ENCODE measurements at places on chromosomes 7 and 10.

DNA sequence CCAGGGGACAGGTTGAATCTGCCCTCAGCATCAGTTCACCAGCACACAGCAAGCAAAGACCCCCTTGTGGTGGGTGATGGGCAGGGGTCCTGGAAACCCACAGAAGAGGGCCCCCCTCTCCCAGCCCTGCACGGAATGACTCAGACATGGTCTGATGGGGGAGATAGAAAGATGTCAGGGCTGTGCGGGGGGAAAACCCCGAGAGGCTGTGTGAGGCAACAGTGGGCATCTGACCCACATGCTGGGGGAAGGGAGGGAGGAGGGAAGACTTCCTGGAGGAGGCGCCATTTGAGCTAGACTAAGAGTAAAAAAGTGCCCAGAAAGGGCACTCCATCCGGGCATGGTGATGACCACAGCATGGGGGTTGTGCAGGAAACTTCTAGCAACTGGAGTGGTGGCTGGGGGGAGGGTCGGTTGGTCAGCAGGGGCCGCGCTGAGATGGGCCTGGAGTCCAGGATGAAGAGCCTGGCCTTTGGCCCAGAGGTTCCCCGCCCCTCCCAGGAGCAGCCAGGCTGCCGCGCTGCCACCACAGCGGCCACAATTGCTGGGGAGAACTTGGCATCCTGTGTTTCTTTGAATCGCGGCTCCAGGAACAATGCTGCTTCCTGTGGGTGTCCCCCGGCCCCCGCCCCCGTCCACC, 2.5 kb downstream of the LFNG start:
- DNase-seq = peak; percentile 39

GRCh38 chr7:6606866-6607583, 8.4 kb upstream of the ZNF853 start:
- DNase-seq = no peak

- no peak for DNase-seq
Measured at GRCh38 chr7:153930696-153931095, 121.5 kb upstream of the DPP6 start.

DNA sequence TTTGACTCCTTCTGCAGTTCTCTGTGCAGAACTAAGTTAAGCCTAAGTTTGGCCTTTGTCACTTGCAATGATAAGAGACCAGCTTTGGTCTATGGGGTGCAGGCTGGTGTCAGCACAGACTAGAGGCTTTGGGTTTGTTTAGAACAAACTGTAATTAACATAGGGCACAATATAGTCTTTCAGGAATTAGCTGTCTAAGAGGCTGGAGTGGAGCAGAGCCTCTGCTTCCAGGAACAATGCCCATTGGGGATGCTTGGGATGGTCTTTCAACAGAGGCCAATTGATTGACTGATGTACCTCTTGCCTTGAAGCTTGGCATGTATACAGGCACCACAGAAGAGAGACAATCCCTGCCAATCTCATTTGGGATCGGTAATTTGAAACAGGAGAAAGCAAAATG, 4.7 kb downstream of the SUFU start:
- DNase-seq = no peak

GRCh38 chr7:113810080-113810744, 108.6 kb downstream of the PPP1R3A start:
- DNase-seq = no peak

- DNase-seq = no peak
Measured at GRCh38 chr7:134691546-134692343, 45.1 kb downstream of the BPGM start.

GRCh38 chr7:128170461-128170860, 70.6 kb upstream of the LEP start:
- no peak for DNase-seq

GRCh38 chr7:66687186-66687585, 53.3 kb upstream of the RABGEF1 start:
- DNase-seq = no peak

DNA sequence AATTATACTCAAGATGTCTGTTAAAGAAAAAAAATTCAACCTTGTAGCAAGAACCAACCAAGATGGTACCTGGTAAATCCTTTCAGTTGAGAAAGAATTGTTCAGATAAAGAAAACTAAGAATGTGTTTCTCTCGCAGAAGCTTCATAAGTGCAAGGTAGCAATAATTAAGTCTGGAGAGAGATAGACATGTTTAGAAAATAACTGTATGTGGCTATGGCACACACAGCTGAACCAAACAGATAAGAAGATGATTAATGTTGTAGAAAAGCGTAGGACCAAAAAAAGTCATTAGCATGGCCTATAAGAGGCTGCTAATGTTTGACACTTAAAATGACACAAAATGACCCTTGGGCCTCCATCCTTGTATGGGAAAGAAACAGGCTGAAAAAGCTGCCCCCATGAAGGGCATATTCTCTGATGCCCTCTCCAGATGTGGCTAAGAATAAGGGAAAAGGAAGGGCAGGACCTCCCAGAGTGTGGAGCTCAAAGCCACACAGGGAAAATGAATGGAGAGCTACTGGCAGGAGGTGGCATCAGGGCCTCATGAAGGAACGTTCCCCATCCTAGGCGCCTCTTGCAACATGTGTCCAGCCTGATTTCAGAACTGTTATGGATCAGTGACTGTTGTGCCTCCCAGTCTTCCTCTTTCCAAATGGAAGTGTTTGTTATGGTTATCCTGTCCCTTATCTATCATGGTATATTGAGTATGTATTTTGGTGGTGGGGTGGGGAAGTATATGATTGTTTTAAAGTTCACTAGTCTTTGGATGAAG, 30.7 kb downstream of the TLL2 start:
- no peak for DNase-seq

DNA sequence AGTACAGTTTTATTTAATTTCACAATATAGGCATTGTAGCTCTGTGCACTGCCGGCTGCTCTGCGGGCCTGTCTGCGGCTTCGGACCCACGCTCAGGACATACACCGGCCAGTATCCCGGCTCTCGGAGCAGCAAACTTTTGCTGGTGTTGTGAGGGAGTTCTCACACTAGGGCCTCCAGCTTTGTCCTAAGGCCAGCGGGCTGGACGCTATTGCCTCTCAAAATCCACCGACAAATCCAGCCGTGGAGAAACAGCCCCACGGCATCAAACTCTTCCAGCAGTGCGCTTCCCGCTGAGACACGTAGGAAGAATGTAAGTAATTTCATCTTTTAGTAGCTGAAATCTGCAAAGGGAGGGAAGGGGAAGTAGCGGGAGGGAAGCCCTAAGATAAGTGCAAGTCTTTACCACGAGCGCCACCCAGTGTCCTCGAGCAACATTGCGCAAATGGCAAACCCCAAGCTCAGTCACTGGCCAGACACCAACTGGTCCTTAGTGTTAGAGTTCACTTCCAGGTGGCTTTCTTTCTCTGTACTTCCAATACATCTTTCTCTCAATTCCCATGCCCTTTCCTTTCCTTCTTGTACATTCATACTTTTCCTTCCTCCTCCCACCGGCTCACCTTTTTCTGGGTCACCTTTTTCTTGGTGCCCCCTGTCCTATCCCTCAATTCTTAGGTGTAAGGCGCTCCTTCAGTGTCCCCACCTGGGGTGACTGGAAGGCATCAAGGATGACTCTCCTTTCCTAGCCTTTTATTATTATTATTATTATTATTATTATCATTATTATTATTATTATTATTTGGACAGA, 3.0 kb upstream of the DLX5 start:
- DNase-seq = peak; percentile 59

DNA sequence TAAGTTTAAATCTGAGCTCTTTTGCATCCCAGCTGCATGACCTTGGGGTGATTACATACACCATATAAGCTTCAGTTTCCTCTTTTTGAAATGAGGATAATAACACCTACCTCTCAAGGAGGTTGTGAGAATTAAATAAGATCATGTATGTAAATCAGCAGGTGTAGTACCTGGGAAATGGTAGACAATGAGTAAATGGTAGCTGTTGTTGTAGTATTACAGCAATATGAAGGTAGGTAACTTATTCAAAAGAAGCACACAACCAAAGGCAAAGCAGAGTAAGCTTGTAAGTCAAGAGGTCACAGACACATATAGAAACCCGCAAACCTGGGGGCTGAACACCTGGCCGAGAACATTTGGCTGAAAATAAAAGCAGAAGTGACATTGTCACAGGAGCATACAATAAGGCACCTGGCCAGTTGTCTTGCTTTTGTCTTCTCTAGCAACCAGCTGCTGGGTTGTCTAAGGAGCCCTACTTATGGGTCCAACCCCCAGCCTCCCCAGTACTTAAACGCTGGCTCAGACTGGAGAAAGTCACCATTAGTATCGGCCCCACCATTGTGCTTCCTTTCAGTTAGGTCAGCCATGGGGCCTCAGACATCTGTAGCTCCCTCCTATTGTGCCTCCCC, 203.6 kb upstream of the MKLN1 start:
- no peak for DNase-seq

DNA sequence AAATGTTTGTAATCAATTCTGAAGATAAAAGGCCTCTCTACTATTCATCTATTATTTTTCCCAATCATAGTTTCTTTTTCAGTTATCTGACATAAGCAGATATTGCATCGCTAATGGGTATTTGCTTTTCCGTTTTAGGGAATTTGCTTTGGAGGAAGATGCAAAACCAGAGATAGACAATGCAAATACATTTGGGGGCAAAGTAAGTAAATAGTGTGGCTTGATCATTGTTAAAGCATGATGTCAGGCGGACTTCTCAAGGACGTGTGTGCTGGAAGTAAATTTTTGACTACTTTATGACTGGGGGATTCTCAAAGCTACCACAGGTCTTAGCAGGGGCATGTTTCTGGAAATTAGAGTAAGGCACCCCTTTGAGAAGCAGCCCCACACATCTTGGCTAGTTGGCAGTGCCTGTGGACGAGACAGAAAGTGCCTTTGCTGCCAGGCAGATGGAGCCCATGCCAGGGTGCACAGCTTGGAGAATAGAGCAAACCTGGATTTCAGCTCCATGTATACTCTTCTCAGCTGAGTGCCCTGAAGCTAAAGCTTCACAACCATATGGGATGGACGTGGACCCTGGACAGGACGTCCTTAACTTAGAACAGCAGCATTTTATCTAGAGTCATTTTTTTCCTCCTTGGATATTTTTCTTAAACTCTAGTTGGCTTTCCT, 68.6 kb downstream of the SRI start:
- no peak for DNase-seq

- DNase-seq = peak; percentile 88
Measured at GRCh38 chr7:39733881-39734632, 110.7 kb downstream of the RALA start.

- no peak for DNase-seq
Measured at GRCh38 chr7:116571552-116571951, 46.7 kb downstream of the CAV1 start.

GRCh38 chr10:8444630-8445029, 390.1 kb downstream of the GATA3 start:
- no peak for DNase-seq

- no peak for DNase-seq
Measured at GRCh38 chr7:109835577-109835976, 1255.3 kb upstream of the LRRN3 start.

DNA sequence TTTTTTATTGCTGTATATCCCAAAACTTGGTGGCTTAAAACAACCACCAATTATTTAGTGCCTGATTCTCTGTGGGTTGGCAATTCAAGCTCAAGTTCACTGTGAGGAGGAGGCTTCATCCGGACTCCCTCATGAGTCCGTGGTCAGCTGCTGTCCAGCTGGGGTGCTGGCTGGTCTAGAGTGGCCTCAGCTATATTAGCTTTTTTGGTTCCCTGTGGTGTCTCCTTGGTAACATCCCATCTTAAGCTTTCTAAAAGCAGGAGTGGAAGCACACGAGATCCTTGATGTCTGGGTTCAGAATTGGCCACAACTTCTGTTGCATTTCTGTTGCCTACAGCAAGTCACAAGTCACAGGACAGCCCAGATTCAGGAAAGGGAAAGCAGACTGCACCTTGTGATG, 536.5 kb upstream of the FZD8 start:
- no peak for DNase-seq

GRCh38 chr7:100048680-100049079, 894 bp upstream of the ZSCAN21 start:
- no peak for DNase-seq

DNA sequence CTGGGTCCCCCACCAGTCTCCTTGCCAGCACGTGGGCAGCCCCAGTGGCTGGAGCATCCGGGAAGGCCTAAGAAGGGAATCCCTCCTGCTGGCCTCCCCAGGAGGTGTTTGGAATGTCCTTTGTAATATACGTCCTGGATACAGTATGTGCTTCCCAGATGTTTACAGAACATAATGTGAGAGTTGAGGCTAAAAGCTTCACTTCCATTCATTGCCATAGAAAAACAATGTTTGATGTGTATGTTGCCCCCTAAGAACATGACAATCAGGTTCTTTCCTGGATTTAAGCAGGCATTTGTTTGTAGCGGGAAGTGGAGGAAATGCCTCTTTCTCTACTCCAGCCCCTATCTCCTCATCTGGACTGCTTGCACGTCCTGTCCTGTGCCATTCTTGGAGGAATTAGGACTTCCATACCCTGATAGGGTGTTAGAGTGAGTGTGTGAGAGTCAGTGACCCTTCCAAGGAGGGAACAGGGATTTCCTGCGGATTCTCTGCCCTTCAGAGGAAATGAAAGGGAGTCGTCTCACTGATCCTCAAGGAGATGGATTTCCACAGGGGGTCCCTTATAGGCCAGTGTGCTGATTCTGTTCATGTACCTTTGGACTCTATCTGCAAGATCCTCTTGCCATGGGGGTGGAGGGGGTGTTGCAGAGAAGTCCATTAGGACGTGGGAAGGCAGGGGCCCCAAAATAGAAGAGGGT, 1.2 kb downstream of the IGFBP1 start:
- DNase-seq = no peak

DNA sequence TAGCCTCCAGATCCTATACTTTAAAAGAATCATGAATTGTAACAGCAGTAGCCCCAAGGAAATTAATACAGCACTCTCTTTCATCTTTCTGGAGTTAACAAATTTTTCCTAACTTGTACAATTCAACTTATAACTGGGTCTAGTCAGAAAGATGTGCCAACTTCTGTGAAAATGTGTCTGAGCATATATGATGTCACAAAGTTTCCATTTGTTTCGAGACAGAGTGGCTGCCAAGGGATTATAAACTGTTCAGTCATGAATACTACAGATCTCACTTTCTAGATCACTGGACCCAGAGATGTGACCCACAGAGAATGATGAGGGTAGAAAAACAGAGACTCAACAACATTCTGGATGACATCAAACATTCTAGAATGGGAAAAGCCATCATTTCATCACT, 249.2 kb upstream of the PHF14 start:
- no peak for DNase-seq

DNA sequence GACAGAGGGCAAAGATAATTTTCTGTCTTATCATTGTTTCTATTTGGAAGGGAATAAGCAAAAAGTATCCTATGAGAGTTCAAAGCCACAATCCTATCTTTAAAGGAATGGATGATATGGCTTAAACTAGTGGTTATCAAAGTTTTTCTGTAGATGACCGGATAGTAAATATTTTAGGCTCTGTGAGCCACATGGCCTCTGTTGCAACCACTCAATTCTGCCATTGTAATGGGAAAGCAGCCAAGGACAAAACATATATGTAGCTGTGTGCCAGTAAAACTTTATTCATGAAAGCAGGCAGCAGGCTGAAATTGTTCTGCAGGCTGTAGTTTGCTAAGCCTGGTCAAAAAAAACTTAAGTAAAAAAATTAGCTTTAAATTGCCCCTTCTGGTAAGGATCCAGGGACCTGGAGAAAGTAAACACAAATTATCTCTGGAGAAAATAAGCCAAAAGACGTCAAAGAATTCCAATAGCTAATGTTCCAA, 73.3 kb downstream of the THSD7A start:
- no peak for DNase-seq
